Hematopoietic multipotent progenitor cell treated with erythropoietin and hydrocortisone succinate and interleukin-3 and kit ligand, for 17 days (in vitro differentiated cells): ENCODE measurements at places on chromosomes 3 and 15.

GRCh38 chr3:94061297-94061696 is 1.4 kb downstream of the DHFR2 start:
- no peak for DNase-seq

DNA sequence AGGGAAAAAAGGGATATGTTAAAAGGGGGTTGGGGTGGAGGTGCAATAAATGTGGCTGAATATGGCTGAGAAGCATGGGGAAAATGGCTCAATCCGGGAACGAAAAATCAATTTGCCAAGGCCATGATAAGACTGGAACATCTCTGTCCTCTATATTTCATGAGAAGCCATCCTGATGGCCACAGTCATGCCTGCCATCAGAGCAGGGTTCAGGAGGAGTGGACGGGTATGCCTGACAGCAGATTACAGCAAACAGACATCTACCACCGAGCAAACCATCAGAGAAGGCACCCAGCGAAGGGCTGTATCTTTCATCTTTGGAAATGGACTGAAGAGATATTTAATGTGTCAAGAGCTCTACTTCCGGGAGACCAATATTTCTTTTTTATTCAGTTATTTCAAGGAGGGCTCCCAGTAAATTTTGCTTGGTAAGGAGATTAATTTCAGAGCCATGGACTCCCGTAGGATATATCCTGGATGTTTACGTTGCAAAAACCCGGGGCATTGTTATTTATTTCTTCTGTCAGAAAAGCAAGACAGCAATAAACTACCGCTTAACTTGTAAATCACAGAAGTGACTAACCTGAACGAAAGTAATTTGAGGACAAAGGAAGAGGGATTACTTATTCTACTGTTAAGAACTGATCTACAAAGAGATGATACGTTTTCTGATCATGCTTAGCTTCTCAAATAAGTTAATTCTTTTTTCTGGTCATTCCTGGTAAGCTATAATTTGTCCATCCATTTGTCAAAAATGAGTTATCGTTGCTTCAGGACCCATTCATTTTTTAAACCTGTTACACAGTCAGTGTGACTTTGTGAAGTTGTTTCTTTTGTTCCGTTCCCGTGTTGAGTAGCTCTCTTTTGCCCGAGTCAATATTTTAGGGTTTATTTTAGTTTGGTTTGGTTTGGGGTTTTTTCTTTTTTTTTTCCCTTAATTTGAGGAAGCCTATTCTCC is 80.6 kb upstream of the CHD2 start:
- no peak for DNase-seq

DNA sequence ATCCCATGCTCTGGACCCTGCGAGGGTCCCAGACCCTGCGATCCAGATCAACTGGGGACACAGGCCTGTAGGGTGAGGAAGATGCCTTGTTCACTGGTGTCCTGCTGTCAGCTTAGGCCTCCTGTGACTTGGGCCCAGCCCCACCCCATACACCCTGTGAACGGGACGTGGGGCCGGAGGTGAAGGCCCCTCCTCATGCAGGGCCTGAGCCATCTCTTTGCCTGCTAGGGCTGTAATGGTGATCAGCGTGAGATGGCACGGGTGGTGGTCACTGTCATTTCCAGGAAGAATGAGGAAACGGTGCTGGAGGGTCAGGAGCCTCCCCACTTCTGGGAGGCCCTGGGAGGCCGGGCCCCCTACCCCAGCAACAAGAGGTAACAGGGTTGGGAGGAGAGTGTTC is 12.4 kb downstream of the VILL start:
- DNase-seq, result no peak

GRCh38 chr3:20190991-20191390 is 5.0 kb upstream of the SGO1 start:
- no peak for DNase-seq

- DNase-seq, result no peak
These were observed 17.9 kb upstream of the POLG start for GRCh38 chr15:89352476-89352875.

GRCh38 chr3:190646996-190647395 is 133.1 kb downstream of the IL1RAP start:
- DNase-seq, result no peak

DNA sequence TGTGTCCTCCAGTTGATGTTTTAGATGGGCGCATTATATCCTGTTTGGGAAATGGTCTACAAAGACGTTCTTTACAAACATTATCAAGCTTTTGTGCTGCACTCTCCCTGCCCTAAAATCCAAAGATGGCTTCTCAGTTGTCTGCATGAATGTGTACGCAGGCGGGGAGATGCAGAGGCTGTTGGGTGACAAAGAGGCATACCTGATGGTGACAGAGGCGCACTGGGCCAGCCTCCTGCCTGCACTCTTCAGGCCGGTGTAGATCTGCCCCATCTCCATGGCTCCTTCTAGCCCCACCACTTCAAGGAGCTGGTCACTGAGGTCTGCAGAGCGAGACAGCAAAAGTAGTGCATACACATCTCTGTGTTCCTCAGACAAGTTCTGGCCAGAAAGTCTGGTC is 55.8 kb upstream of the ETV5 start:
- DNase-seq, result no peak

DNA sequence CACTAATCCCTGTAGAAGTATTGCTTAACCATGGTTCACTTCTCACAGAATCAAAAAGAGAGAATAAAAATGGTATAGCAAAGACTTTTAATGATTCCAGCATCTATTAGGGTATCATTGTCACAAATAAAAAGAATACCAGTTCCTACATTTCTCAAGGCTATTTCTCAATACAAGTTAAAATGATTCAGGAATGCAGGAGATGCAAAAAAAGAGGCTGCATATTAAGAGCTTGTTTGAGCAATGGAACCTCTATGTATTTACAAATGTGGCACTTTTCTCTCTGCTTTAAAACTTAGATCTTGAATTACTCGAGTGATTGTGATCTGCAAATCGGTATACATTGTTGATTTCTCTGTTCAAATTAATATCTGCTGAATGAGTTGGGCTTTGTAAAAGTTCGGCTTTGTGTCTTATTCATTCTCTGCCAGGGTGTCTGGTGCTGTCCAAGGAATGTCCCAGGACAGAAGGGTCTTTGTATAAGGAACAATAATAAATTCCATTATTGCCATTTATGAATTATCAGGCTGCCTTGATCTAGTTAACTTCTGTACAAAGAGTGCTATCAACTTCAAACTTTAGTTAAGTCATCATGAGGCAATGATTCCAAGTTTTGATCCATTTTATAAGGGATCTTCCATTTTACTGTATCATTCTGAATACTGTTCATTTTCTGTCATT is 364.2 kb downstream of the RBMS3 start:
- DNase-seq, result no peak

- no peak for DNase-seq
These were observed 18.3 kb downstream of the PODXL2 start for GRCh38 chr3:127647166-127647844.

GRCh38 chr3:18666655-18667054 is 241.5 kb upstream of the SATB1 start:
- DNase-seq, result no peak

- DNase-seq, result peak; percentile 70
These were observed 14.1 kb downstream of the FYCO1 start for GRCh38 chr3:45981346-45982074.

GRCh38 chr15:26295336-26296085 is 432.4 kb upstream of the ATP10A start:
- no peak for DNase-seq

DNA sequence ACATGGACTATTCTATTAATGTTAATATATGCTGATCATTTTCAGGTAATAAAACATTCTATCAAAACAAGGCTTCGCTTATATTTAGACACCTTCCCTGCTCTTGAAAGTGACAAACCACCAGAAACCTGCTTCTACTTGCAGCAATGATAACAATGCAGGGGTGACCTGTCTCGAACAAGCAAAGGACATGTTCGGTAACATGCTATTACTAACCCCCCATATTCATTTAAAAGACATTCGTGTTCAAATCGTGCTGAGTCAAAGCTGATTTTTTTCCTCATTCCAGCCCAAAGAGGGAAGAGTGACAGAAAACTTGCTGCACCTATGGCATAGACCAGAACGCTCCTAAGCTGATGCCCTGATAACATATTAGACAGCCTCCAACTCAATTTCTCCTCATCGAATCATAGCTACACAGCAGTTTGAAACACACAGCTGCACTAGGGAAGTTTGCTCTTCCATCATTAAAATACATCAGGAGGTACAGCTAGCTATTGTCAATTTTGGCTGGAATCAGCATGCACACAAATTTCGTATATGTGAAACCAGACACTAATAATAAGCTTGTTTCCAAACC is 341.5 kb downstream of the FOXP1 start:
- no peak for DNase-seq

- no peak for DNase-seq
These were observed 75.0 kb downstream of the HCN4 start for GRCh38 chr15:73293773-73294172.

DNA sequence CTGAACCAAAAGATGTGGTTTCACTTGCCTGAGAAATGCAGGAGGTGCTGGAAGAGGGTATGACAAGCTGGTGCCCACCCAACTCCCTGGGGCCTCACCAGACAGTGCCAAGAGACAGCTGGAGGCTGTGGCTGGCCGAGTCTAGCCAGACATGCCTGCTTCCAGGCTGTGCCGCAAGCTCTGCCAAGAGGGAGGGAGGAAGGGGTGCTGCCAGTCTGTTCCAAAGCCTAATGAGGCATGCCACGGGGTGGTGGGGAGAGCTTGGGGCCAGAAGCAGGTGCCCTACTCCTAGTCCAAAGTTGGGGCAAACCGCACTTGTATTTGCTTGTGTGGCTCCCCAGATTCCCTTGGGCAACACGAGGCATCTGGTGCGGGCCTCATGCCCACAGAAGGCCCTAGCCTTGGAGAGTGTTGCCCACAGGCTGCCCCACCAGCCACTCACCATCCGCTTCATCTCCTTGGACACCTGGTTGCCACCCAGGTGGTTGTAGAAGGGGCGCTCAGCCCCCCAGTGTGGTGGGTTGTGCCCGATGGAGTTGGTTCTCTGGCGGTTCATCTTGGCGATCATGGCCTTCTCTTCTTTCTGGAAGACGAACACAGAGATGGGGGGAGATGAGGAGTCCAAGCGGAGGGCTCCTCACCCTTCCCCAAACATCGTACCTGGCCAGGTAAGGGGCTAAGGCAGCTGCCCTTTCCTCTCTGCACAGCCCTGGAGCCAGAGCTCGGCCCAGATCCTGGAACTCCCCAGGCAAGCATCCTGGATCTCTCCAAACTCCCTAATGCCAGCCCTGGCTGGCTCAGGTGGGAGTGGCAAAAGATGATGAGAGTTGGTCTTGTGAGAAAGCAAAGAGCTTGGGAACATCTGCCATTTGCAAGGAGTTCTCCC is 123.4 kb downstream of the SEC22A start:
- DNase-seq, result no peak

GRCh38 chr3:185280572-185281365 is 26.9 kb upstream of the EHHADH start:
- DNase-seq, result peak; percentile 33

DNA sequence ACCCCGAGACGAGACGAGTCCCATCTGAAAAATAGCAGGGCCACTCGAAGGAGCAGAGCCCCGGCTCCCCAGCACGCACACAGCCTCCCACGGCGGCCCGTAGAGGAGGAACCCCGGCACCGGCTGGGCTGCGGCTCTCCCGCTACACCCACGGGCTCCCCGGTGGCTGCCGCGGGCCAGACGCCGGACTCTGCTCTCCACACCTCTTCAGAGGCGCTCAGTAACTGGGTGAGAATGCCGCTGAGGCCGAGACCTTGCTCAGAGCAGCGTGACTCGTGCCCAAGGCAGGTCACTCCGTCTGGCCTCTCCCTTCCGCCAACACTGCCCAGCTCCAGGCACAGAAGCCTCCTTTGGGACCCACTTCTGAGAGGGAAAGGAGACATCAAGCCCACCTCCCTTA is 34.4 kb downstream of the TNK2 start:
- DNase-seq, result no peak

DNA sequence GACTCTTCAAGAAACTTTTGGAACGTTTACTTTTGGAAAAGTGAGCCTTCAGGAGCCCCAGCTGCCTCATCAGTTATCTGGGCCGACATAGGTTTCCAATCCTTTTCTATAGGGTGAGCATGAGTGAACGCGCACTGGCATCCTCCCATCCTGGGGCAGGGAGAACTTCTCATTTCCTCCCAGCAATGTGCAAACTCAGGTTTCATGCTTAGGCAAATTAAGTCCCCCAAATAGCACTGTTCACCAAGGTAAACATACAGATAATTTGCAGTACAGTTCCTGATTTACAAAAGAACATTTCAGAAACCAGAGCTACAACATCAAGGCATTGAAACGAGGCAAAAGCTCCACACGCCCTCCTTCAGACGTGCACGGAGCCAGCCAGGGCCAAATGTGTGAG is 333.5 kb upstream of the NR2E3 start:
- no peak for DNase-seq

- no peak for DNase-seq
These were observed 231.1 kb upstream of the PDZRN3 start for GRCh38 chr3:73855813-73856212.

DNA sequence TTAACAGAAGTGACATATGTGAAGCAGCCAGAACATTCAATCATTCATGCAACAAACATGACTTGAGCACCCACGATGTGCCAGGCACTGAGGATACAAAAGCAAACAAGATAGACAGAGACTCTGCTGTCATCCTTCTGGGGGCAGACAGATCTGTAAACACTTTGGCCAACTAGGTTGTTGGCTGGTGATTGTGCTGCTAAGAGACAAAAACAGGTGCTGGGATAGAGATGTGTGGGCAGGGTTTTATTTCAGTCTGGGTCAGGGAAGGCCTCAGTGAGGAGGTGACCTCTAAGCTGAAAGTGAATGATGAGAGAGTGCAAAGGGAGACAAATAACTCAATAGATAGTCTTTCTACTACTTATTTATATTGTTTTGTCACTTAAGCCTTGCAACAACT is 147.0 kb upstream of the VEPH1 start:
- DNase-seq, result no peak

- no peak for DNase-seq
These were observed 114.0 kb upstream of the ALDH1A3 start for GRCh38 chr15:100765467-100766241.

GRCh38 chr3:157595259-157595658 is 92.0 kb upstream of the VEPH1 start:
- DNase-seq, result no peak

DNA sequence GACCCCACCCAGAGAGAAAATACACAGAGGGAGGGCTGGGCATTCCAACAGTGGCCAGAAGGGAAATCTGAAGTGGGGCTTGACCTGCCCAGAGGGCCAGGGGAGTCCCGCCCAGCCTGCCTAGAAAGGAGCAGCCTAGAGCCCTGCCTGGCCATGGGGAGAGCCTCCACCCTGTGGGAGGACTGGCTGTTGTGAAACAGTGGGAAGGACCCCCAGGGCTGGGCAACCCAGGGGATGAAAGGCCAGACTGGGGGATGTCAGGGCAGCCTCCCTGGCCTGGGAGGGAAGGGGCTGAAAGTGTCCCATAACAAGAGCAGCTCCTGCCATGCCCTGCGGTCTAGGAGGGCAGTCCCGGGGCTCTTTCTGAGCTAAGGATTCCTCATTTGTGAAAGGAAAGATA is 69.0 kb downstream of the SLC12A8 start:
- no peak for DNase-seq
